ELF-1 (cell line): ENCODE measurements at places on chromosomes 12 and 14.

GRCh38 chr14:57486767-57487379, 6.8 kb downstream of the CCDC198 start:
- peak; percentile 24 for DNase-seq

- DNase-seq = no peak
These were observed 295.2 kb downstream of the SLC16A7 start for GRCh38 chr12:59890896-59891579.

DNA sequence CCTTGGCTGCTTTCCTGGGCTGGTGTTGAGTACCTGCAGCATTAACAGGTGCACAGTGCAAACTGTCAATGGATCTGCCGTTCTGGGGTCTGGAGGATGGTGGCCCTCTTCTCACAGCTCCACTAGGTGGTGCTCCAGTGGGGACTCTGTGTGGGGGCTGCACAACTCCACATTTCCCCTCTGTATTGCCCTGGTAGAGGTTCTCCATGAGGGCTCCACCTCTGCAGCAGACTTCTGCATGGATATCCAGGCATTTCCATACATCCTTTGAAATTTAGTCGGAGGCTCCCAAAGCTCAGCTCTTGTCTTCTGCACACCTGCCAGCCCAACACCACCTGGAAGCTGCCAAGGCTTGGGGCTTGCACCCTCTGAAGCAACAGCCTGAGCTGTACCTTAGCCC, 198.6 kb downstream of the GXYLT1 start:
- no peak for DNase-seq

GRCh38 chr12:48823281-48823680, 5.0 kb downstream of the CACNB3 start:
- DNase-seq = no peak

GRCh38 chr12:66032739-66033138, 97.8 kb downstream of the LLPH start:
- no peak for DNase-seq

- DNase-seq = no peak
These were observed 34.7 kb upstream of the NRXN3 start for GRCh38 chr14:78135450-78135891.

DNA sequence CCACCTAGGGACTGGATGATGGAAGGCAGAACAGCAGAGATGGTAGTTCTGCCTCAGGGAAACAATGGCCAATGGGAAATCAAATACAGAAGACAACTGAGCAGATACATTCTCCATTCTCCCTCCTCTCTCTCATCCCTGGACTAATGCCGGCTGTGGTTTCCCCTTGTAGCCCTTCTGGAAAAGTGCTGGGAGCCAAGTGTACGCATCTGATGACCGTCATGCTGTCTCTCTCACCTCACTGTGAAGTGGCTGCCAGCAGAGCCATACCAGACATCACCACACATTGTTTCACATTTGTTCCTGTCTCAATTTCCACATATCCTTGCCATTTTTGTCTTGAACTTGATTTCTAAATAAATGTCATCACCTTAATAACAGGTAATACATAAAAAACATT, 3.1 kb downstream of the TAS2R46 start:
- DNase-seq = no peak

GRCh38 chr12:12176402-12176801, 90.4 kb downstream of the LRP6 start:
- no peak for DNase-seq

DNA sequence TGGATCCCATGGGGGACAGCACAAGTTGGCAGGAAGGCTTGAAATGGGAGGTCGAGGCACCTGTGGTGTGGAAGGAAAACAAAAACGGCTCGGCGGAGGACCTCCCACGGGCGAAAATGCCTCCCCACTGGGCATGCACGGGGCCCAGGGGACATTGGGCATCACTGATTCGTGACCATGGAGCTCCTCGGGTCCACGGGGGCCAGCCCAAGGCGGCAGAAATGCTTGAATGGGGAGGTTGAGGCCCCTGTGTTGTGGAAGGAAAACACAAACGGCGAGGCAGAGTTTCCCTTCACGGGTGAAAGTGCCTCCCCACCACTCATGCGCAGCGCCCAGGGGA, 376.0 kb downstream of the ALG10 start:
- DNase-seq = no peak

DNA sequence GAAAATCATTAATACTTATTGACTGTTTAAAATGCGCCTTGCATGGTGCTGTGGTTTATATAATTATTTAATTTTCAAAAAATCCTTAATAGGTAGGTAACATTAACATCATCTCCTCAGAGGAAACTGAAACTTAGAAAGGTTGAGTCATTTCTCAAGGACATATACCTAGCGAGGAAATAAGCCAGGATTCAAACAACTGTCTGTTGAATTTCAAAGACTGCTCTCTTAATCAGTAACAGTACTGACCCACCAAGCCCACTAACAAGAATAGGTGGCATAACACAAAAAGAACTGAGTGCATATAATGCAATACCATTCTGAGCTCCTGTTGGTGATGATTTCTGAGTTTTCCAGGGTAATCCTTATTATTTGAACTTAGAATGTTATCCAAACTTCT, 174.3 kb downstream of the SOX5 start:
- DNase-seq = no peak

DNA sequence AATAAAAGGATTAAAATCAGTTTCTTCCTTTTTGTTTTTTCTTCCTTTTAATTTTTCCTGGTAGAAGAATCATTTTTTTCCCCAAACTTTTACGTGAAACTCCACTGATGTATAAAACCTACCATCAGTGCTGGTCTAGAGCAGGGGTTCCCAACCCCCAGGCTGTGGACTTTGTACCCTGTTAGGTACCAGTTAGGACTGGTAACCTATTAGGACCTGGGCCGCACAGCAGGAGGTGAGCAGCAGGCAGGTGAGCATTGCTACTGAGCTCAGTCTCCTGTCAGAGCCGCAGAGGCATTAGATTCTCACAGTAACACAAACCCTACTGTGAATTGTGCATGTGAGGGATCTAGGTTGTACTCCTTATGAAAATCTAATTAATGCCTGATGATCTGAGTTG, 10.1 kb downstream of the SMCO2 start:
- DNase-seq = no peak

GRCh38 chr12:116594325-116595038, 35.3 kb downstream of the MAP1LC3B2 start:
- no peak for DNase-seq

DNA sequence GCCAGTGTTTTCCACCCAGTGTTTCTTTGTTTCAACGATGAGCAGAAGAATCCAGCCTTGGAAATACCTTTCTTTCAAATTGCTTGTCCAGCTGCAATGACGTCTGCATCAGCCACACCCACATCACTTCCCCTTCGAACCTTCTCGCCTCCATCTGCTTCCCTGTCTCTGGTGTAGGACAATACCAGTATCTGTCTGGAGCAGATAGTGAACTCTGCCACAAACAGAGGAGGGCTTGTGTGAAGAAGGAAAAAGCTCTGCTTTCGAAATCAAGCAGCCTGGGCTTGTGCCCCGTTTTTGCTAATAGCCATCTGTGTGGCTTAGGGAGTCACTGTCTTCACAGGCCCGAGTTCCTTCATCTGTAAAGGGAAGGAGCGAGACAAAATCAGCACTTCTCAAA, 415.4 kb downstream of the ZFP36L1 start:
- peak; percentile 26 for DNase-seq

GRCh38 chr12:45566257-45566656, 163.2 kb upstream of the ARID2 start:
- DNase-seq = no peak

DNA sequence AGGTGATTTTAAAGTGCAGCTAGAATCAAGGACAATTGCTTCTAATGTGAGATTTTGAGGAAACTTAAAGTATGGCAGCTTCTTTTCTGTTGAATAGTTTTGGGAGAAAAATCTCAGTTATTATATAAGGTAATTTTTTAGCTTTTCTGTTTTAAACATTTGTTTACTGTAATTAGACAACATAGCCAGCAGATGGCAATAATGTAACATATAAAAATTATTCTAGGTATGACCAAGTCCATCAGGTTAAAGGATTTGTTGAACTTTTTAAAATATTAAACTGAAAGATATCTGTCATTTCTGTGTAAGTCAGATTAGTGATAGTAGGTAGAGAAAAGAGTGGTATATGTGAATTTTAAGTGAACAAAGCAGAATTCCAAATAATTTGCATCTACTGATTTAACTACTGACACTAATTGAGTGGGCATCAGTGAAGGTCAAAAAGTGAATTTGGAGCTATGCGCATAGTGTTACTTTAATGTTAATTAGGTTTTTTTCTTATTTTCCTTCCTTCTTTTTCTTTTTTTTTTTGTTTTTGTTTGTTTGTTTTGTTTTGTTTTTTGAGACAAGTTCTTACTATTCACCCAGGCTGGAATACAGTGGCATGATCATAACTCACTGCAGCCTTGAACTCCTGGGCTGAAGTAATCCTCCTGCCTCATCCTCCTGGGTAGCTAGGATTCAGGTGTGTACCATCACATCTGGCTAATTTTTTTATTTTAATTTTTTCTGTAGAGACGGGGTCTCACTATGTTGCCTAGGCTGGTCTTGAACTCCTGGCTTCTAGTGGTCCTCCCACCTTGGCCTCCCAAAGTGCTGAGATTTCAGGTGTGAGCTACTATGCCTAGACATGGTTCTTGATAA, 18.6 kb downstream of the PRORP start:
- no peak for DNase-seq

DNA sequence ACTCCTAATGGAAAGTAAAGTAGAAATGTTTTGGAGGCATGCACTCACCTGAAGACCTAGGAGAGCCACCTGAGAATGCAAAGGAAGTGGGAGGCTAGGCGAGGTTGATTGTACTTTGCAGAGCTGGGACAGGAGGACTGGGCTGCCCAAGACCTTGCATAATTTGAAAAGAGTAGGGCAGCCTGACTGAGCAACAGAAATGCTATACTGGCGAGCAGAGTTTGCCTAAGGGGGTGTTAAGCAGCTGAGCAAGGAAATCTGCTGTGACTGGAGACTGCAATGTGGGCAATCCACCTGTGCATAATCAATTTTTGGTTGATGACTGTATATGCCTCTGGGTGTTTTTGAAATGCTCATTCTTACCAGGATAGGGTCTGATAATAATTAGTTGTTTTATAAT, 834.1 kb downstream of the TRHDE start:
- DNase-seq = peak; percentile 30

DNA sequence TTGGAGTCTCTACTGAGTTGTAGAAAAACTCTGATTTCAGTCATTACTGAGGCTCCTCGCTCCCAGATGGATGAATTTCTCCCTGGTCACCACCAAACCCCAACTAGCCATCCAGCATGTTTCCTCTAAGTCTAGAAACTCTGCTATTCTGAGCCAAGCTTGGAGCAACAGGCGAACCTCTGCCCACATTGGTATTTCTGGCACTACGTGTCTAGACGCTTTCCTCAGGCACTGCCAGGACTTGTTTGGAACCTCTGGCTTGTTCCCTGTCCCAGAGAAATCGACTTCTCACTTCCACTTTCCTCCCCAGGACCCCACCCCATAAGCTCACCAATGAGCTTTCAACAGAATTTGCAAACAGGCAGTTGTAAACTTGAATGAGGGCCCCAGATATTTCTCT, 27.6 kb downstream of the WSCD2 start:
- no peak for DNase-seq

GRCh38 chr12:121537814-121538698, 42.8 kb downstream of the KDM2B start:
- DNase-seq = no peak

DNA sequence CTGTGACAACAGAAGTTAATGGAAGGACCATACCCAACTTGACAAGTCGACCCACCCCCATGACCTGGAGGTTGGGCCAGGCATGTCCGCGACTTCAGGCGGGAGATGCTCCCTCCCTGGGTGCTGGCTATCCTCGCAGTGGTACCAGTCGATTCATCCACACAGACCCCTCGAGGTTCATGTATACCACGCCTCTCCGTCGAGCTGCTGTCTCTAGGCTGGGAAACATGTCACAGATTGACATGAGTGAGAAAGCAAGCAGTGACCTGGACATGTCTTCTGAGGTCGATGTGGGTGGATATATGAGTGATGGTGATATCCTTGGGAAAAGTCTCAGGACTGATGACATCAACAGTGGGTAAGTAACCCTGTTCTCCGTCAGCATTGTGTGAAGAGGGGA, 220.1 kb downstream of the NAV3 start:
- no peak for DNase-seq

- peak; percentile 33 for DNase-seq
These were observed 17.8 kb downstream of the KCNMB4 start for GRCh38 chr12:70383886-70384285.

DNA sequence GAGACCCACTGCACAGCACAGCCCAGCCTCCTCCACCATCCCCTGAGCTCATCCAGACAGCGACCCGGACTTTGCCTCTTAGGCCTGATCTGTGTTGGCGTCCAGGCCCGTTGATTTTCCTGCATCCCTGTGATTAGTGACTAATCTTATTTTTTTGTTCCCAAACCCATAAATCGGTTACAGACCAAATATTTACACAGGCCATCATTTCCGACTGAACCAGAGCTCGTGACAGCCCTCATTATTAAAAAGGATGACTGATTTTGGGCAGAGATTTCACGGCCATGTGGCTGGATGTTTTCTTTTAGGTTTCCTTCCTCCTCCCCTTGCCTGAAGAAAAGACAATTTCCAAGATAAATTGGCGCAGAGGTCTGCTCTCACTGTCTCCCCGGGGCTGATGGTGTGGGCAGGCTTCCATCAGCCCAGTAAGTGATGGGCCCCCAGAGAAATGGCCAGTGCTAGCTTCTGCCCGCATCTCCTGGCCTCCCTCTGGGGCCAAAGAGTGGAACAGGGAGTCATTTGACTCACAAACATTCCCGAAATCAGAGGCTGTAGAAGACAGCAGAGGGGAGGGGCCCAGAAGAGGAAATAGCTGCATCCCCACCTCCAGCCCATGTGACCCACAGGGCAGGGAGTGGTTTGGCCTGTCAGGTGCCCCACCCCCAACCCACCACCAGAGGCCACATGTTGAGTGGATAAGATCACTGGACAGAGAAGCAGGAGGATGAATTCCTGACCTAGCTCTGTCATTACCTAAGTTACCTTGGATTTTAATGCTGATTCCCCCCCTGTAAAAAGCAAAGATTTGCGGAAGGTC, 283.5 kb downstream of the KSR2 start:
- peak; percentile 80 for DNase-seq

DNA sequence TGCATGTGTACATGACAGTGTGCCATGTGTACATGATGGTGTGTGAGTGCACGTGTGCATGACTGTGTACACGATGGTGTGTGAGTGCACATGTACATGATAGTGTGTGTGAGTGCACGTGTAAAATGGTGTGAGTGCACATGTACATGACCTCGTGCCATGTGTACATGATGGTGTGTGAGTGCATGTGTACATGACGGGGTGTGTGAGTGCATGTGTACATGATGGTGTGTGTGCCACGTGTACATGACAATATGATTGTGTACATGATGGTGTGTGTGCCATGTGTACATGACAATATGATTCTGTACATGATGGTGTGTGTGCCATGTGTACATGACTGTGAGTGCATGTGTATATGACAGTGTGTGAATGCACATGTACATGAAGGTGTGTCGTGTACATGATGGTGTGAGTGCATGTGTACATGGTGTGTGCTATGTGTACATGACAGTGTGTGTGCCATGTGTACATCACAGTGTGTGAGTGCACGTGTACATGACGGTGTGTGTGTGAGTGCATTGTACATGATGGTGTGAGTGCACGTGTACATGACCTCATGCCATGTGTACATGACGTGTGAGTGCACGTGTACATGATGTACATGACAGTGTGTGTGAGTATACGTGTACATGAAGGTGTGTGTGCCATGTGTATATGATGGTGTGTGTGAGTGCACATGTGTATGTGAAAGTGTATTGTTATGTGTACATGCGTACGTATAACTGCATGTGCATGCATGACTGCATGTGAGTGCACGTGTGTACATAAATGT, 46.3 kb downstream of the FBRSL1 start:
- no peak for DNase-seq
